Glutamatergic neuron (in vitro differentiated cells): ENCODE measurements at places on chromosomes 12 and 14. TPM values are rescaled to one million over a fixed set of nuclear protein-coding genes. Genes with fewer than 3 reads are reported as not detected.

DNA sequence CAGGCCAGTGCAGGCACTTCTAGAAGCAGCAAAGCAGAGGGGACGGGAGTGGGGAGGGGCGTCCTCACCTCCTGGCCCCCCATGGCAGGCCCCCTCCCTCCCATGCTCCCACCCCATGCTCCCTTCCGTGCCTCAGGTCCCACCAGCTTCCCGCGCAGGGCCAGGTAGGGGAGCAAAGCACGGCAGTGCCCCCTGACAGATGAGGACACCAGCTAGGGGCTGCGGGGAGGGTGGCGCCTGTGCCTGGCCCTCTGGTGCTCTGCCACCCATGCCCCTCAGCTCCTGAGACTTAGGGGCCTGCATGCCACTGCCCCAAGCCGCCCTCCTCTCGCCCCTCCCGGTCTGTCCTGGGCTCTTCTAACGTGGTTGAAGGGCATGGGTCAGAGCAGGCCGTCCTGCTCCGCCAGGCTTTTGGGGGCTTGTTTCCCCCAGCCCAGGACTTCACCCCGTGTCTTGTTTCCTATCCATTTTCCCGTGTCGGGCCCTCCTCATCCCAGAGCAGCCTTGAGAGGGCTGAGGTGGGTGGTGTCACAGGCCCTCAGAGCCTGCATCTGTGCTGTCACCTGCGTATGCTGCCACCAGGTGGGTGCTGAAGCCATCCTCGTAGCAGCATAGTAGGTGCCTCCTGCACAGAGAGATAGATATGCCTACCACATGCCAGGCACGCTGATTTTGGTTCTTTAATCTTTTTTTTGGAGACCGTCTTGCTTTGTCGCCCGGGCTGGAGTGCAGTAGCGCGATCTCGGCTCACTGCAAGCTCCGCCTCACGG lies 10.2 kb downstream of the TRMT61A start:
- DNase-seq, result peak; percentile 14

PRICKLE1 gene
- total RNA-seq, result 6.4 TPM

GRCh38 chr12:41293011-41293410 lies 104.9 kb downstream of the PDZRN4 start:
- no peak for DNase-seq

GRCh38 chr12:13049816-13050215 lies 5.6 kb downstream of the FAM234B start:
- DNase-seq, result no peak

DNA sequence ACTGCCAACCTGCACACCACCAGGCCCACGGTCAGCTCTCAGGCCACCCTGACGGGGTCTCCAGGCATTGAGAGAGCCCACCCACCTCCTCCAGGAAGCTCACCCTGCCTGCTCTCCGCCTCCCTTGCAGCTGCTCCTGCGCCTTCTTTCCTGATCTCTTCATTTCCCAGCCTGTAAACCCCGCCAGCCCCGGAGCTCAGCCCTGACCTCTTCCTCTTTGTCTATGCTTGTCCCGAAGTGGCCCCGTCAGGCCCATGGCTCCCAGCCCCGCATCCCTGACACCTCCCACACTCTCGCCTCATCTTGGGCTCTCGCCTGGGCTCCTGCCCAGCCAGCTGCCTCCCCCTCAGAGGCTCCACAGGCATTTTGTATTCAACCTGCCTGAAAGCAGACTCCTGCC lies 139.3 kb downstream of the CALM1 start:
- no peak for DNase-seq

NXPH4 gene
- 10.5 TPM for total RNA-seq

DNA sequence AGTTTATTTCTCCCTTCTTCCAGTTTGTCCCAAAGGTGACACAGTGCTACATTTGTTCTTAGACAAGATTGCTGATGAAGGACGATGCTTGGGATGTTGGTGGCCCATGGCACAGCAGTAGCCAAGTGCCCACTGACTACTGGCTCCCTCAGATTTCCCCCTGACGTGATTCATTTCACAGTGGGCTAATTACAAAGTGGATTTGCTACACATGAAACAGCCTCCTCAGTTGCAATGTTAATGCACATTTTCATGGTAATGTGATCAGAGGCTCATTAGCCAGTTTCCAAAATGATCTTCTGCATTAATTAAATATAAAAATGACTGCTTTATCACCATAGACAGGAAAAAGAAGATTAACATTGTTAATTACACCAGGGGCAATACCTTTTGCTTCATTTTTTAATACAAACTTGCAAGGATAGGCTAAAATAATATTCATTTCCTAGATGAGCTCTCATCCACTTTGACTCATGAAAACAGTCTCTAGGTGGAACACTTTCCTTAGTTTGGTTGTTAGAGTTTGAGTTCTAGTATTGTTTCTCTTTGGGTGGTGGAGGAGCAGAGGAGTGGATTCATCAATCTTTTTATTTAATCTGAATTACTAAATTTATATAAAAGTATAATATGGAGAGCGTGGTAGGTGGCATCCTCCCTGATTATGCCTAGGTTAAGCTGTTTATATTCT lies 250.9 kb downstream of the PDZRN4 start:
- DNase-seq, result no peak

DNA sequence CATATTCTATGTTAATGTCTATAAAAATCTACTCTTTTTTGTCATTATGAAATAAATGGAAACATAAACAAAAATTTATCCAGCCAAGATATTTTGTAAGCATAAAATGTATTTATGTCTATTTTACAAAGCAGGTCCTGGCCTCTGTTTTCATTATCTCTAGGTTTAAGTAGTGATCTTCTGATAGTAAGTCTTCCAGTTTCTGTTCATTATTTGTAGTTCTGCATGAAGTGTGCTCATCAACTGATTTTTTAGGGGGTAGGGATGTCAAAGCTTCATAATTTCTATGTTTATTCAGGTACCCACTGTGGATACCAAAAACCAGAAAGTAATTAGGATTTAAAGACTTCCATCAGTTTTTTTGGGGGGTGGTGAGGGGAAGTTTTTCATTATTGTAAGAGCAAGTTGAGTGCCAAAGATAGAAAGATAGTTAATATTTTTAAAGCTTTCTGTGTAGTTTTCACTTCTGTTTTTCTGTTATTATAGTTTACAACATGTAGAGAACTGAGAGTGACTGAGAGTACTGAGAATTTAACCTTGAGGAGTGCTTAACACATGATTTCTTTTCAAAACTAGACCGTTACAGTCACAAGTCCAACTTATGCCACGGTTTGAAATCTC lies 30.6 kb upstream of the LMO3 start:
- no peak for DNase-seq

DNA sequence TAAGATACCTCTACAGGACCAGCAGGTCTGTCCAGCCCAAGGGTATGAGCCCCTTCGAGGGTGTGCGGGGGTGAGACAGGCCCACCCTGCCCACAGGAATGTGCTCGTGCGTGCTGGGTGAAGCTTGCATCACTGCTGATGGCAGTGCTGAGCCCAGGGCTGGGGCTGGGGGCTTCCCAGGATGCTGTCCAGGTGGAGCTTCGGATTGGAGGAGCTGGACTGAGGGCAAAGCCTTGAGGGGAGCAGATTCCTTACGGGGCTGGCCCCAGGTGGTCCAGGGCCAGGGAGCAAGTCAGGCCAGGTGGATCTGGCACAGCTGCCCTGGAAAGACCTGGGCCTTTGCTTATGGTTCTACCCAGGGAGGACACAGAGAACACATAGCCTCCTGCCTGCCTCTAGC lies 2.5 kb upstream of the KRT85 start:
- DNase-seq, result no peak

ABCC9 gene
- total RNA-seq, result 17.7 TPM

RGS6 gene
- total RNA-seq, result 1.2 TPM
